ENCODE measurements at places on chromosomes 2 and 18. TPM values are rescaled to one million over a fixed set of nuclear protein-coding genes. Genes with fewer than 3 reads are reported as not detected.

Gene ASXL2
- 17.4 TPM for polyA plus RNA-seq

Gene GKN2
- not detected for polyA plus RNA-seq

Gene CCDC148
- 9.3 TPM for polyA plus RNA-seq

Gene ACADL
- polyA plus RNA-seq: 20.3 TPM

Gene CNTNAP5
- not detected for polyA plus RNA-seq

DNA sequence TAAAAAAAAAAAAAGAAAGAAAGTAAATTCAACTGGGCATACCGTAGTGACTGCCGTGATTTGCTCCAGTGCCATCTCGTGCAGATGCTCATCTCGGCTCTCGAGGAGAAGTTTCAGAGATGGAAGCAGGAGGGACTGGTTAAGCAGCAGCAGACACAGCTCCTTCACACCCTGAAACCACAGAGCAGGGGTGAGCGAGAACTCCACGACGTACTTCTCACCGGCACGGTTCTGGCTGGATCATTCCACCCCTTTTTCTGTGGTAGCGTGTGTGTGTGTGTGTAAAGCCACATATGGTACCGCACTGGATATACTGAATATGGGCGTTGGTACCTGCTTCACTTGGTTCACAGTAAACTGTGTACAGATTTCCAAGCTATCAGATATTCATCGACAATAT, 382.2 kb downstream of the NBAS start:
- DNase-seq: no peak

- no peak for DNase-seq
Observed at GRCh38 chr2:26246818-26247217, 2.1 kb downstream of the HADHB start.

- DNase-seq: no peak
Observed at GRCh38 chr2:39373181-39373802, 63.8 kb downstream of the MAP4K3 start.

DNA sequence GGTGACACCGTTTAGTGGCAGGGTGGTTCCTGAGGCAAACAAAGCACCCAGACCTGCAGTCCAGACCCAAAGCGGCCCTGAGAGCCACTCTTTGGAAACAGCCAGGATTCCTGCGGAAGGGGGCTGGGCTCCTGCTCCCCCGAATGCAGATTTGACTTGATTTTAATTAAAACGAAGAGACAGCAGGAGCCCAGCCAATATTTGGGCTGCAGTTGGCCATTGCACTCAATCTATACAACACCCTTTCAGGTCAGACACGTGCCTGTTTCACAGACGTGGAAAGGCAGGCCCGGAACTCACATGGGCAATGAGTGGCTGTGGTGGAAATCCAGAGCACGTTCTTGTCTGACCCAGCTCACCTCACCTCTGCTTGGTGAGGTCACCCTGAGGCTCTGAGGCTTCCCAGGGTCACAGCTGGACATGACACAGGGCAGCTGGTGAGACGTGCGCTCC, 122.4 kb downstream of the NDUFA10 start:
- DNase-seq: no peak

DNA sequence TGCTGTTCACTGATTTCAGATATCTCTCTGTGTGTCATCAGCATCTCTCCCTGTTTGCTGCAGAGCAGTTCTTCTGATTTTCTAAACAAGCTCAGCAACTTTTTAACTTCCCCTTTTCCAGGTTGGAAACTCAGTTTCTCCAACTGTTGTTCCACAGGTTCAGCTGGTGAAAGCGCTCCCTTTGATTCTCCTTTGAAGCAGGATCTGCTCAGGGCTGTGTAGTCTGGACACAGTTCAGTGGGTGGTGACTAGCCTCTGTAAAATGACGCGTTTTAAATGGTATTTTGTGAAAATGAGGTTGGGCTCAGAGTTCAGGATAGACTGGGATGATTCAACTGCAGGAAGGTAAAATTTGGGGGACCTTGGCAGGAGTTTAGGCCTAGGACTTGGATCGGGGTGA, 106.3 kb downstream of the TRIM43 start:
- no peak for DNase-seq

- no peak for DNase-seq
Observed at GRCh38 chr2:45567974-45568789, 42.9 kb downstream of the SRBD1 start.

- DNase-seq: no peak
Observed at GRCh38 chr2:43293744-43294695, 67.6 kb upstream of the ZFP36L2 start.

DNA sequence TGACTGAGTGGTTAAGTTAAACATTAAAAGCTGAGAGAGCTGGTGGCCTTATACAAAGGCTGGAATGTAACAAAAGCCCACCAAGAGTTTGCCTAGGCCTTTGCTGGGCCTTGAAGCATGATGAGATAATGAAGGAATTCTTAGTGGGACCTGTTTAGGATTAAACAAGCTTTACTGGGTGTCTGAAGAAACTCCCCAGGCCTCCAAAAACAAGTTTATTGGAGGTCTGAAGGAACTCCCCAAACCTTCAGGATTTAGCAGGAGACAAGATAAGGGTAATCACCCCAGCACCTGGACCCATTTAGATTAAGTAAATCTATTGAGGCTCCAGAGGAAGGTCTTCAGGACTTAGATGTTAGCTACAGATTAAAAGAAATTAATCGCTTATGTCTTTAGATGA, 18.7 kb downstream of the PCARE start:
- no peak for DNase-seq

GRCh38 chr2:101879466-101879865, 112.3 kb upstream of the IL1R2 start:
- DNase-seq: no peak

- no peak for DNase-seq
Observed at GRCh38 chr18:46320297-46320696, 216.1 kb downstream of the HAUS1 start.

DNA sequence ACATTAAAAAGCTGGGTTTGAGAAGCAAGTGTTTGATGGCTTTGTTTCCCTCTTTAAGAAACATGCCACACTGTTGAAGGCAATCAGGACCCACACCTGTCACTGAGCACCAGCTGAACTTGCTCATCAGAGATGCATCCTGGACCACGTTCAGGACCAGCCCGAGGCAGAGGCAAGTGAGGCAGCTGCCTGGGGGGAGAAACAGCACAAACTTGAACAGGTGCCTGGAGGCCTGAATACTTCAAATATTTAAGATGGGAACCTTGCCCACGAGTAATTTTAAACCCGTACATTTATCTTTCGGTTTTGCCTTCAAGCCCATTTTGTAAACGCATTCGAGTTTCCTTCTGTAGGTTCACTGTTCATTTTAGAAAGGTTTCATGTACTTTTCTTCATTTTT, 421.3 kb downstream of the NYAP2 start:
- DNase-seq: no peak

DNA sequence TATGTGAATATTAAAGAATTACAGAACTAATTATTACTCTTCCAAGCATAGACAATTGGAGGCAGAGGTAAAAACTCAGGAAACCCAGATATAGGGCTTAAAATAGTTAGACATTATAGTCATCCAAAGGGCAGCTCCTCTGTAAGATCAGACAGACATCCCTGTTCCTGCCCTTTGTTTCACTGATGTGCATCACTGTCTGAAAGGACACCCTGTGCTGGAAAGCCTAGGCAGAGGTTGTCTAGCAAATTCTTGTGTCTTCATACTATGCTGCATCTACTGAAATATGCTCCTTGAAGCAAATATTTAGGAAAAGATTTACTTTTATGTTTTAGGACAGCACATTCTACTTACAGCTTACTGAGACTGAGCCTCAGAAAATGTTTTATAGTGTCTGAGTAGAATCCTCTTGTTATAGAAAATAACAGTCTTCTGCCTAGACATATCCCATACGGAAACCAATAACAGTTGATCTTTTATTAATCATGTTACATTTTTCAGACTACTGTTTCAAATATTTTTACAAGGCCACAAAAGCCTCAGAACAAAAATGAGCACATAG, 977.3 kb upstream of the CDH2 start:
- no peak for DNase-seq

GRCh38 chr2:14759082-14759481, 126.6 kb downstream of the LRATD1 start:
- no peak for DNase-seq

DNA sequence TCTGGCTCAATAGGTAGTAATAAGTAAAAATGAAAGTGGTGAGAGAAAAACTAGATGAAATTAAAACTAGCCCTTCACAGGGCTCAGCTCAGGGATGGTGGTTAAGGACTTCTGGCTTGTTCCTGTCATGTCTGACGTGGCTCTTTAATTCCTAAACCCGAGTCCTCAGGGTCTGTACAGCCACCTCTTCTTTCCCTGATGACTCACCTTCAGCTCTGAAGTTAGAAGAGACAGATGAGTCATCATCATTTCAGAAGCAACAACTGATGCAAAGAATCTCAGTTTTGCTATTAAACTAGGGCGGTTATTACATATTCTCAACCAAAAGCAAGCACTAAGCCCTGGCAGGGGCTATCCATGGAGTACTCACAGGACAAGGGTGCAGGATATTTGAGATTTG, 24.0 kb upstream of the ITGB6 start:
- DNase-seq: no peak

Measured in left renal cortex interstitium (tissue), 4 donors.